Kidney epithelial cell (primary cell): ENCODE measurements at places on chromosomes 16 and 17.

- DNase-seq: no peak
Measured at GRCh38 chr17:33712120-33712519, 419.0 kb upstream of the ASIC2 start.

DNA sequence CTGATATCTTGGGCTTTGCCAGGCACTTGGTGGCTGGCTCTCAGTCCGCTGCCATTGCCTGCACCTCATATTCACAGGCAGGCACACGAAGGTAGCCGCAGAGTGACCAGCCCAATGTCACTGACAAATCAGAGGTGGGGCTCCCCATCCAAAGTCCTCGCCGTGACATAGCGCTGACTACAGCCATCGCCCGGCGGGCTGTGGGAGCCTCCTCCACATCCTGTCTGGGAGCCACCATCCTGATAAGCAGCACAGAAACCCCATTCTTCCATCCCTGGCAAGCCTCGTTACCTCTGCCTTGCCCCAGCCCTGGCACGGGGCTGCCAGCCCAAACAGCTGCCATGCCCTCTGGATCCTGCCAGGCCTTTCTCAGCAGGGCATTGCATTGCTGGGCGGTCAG is 437.8 kb downstream of the SLC39A11 start:
- no peak for DNase-seq

DNA sequence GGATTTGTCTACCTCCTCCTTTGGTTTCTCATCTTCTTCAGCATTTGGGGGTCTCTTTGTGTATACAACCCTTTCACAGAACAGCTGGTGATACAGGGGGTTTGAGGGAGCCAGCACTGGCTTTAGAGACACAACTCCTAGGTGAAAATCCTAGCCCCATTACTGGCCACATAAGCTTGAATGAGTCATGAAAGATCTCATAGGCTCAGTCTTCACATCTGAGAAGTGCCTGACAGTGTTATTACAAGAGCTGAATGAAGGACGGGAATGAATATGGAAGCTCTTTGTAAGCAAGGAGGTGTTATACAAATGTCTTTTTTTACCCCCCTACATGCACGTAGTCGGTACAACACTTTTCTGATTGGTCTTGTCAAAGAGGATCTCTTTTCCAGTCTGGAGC is 1.7 kb upstream of the B4GALNT2 start:
- no peak for DNase-seq

GRCh38 chr17:41844971-41845370 is 7.3 kb downstream of the KLHL10 start:
- DNase-seq: no peak

DNA sequence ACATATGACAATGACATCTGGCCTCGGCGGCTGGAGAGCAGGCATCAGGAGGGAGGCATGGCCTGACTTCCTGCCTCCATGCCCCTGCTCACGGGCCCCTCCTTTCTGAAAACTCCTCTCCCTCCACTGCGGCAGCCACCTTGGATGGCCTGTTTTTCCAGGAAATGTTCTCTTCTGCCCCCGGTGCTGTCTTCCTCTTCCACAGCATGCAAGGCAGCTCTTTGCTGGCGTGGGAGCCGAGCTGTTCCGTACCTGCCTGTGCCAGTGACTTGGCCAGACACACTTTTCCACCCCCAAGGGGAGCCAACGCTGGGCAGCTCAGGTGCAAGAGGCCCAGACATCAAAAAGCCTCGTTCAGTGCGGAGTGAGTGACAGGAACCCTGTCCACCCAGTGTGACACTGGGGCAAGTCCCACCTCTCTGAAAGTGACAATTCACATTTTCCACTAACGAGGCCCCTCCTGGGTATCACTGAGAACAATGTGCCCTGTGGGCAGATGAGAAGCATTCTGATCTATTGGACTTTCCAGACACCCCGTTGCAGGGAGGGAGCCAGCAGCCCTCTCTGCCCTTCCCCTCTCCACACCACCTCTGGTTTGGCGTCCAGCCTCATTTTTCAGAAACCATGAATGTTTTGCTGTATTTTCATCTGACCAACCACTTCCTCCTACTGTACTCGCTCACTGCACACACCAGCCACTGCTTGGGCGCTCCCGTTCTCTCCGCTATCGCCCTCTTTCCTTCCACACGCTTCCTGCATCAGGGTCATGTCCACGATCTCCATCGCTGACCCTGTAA is 31.2 kb downstream of the NSMCE1 start:
- no peak for DNase-seq

- no peak for DNase-seq
Measured at GRCh38 chr16:76583466-76583865, 306.3 kb downstream of the CNTNAP4 start.

GRCh38 chr16:67116388-67117311 is 6.9 kb downstream of the PHAF1 start:
- DNase-seq: no peak

- DNase-seq: no peak
Measured at GRCh38 chr16:35188288-35189155, 1729.1 kb downstream of the TP53TG3F start.

DNA sequence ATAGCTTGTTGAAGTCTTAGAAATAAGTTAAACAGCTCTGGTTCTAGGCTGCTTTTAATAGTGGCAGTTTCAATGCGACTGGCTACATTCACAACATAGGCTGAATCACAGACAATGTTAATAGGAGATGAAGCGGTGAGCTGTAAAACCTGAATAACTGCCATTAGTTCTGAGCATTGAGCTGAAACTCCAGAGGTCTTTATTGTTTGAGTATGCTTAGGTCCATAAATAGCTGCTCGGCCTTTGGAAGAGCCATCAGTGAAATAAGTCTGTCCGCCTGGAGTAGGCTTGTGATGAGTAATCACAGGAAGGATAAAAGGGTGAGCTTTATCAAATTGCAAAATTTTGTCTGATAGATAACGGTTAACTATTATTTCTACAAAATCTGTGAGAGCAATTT is 9.4 kb upstream of the ZNF689 start:
- no peak for DNase-seq
